MM.1S (cell line): ENCODE measurements at places on chromosomes 11 and 22.

- DNase-seq, result no peak
Observed at GRCh38 chr22:22040472-22040871, 57.9 kb upstream of the TOP3B start.

DNA sequence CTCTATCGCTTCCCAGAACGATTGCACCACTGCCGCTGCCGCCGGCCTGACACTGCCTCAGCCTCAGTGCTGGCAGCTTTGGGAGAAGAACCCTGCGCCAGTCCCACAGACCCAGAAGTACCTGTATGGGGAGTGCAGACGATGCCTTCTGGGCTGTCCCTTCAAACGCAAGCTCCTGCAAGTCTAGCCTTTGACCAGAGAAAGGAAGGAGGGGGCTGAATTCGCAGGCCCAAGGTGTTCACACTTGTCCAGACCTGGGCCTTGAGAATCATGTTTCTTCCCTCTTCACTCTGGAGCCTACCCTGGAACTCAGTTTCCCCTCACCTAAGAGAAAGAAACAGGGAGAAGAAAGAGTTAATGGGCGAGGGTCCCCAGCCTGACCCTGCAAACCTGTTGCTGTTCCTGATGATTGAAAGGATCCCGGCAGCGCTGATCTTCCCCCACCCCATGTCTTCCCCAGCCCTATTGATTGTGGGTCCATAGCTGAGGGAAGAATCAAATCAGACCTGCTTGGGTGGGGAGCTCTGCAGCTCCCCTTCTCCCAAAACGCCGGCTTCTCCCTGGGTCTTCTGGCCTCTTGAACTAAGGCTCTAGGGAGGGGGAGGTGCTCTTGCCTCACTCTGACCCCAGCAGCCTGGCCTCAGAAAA, 786 bp upstream of the MCAM start:
- DNase-seq, result no peak

DNA sequence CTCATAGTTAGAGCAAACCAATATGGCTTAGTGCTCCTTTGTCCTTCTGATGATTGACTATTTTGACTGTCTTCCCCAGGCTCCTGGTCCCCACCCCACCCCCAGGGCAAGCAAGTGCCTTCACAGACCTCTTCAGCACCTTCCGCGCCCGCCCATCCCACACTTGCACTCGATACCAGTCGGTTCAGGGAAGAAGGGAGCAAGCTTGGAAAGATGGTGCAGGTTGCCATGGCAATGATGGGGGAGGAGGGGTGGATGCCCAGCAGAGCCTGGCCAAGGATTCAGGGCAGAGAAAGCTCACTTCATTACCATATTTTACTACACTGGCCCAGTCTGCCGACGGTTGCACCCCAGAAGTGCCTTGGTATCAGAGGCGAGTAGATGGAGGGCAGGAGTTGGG, 2.2 kb downstream of the TMEM132A start:
- no peak for DNase-seq

DNA sequence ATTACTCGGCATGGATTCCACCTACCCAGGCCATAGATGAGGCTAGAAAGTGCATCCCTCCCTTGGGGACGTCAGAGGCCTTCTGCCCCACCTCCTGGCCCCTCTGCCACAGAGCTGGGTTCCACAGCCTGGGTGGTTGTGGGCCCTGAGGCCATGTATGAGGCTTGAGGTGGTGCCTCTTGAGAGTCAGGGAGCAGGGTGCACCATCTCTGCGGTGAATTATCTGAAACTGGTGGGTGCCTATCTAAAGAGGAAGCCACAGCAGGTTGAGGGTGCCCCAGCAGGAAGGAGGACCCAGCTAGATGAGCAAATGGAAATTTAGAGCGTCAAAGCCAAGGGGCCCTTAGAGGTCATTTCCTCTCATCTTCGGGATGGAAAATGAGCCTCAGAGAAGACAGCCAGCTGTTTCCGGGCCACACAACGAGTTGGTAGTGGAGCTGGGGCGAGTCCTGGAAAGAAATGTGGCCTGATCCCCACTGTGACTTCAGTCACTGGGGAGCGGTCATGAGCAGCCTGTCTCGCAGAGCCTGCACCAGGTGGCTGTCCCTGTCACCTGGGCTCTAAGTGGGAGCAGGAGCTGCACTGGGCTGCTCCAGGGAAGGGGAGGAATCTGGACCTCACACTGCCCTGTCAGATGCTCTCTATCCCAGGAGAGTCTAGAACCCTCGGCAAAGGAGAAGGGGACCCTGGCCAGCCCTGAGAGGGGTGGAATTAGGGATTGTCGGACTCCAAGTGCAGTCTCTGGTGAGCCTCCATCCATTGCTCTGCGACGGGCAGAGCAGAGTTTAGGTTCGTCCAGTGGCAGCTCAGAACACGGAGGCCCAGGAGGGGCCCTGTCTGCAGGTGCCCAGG, 7.3 kb downstream of the ADORA2A start:
- peak; percentile 90 for DNase-seq

DNA sequence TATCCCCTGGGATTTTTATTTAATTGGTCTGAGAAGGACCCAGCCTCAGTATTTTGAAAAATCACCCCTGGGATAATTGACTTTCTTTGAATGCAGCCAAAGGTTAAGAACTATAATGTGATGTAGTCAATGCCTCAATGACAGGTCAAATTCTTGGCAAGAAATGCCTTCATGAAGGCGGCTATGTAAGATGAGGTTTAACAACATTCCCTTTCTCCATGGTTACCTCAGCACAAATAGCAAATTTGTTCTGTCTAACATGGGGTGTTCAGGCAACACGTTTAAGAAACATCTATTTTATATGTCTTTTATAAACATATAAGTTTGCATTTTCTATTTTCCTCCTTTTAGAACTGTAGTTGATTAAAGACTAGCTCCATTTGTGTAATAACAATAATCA, 5.3 kb downstream of the SLN start:
- no peak for DNase-seq

DNA sequence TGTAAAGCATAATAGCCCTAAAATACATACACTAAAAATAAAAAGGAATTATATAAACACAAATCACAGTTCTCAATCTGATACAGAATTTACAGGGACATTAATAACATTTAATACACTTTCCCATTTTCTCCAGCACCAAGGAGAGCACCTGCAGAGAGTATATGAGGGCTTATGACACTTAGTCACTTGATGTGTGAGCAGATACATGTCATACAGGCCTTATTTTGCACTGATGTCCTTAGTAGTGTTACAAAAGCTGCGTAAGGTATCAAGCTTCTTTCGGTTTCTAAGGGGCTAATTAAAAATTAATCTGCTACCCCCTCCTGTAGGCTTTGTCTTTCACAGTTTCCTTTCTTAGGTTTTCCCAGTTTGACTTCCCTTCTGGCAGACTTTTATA, 61.3 kb downstream of the TRIM44 start:
- DNase-seq, result no peak

DNA sequence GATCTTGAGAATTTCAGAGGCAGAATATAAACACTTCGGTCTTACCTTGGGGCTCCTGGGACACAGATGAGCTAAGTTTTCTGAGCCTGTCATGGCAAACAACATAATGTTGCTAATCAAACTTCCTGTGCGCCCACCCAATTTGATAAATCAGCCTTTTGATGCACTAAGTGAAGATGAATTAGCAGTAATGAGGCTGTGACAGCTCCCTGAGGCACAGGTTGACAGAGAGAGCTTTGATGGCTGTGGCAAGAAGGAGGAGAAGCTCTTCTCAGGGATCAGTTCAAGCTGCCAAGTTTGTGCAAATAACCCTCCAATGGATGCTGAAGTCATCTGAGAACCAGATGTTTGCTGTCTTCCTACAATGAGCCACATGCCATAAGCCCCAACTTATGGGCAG, 34.4 kb downstream of the DRD2 start:
- no peak for DNase-seq

GRCh38 chr11:115887727-115888126, 383.5 kb upstream of the CADM1 start:
- DNase-seq, result no peak

DNA sequence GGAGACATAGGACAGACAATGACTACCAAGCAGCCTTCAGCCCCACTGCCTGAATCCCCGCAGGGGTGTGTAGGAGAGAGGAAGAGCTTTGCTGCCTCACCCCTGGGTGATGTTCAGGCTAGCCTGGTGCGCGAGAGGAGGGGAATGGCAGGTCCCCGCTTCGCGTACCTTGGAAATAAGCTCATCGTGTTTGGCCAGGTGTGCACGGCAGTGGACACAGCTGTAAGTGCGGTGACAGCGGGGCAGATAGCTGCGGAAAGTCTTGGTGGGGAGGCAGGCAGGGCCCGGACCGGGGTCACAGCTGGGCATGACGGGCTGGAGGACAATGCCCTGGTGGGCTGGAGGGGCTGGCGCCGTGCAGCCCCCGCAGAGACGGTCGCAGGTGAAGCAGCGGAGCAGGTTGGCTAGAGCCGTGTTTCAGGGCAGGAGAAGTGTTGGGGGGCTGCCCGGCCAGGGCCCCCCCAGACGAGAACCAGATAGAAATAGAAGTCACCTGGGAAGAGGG, 2.9 kb downstream of the YPEL4 start:
- DNase-seq, result no peak

- DNase-seq, result no peak
Observed at GRCh38 chr11:72237112-72237931, 6.7 kb downstream of the PHOX2A start.

- DNase-seq, result peak; percentile 88
Observed at GRCh38 chr22:40050258-40050657, 55.5 kb downstream of the FAM83F start.

DNA sequence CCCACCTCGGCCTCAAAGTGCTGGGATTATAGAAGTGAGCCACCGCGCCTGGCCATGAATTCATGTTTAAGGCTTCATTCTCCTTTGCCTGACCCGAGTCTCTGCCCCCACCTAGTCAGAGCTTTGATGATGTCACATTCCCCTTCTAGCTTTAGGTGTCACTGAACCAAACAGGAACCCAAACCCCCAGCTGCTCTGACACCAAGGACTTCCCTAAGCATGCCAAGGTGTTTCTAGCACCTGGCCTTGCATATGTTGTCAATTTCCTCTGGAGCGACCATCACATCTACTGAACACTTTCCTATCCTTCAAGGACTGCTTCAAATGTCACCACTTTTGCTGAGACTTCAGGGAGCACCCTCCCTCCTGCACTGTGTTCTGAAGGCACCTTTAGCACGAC, 2.3 kb downstream of the F2 start:
- DNase-seq, result no peak

DNA sequence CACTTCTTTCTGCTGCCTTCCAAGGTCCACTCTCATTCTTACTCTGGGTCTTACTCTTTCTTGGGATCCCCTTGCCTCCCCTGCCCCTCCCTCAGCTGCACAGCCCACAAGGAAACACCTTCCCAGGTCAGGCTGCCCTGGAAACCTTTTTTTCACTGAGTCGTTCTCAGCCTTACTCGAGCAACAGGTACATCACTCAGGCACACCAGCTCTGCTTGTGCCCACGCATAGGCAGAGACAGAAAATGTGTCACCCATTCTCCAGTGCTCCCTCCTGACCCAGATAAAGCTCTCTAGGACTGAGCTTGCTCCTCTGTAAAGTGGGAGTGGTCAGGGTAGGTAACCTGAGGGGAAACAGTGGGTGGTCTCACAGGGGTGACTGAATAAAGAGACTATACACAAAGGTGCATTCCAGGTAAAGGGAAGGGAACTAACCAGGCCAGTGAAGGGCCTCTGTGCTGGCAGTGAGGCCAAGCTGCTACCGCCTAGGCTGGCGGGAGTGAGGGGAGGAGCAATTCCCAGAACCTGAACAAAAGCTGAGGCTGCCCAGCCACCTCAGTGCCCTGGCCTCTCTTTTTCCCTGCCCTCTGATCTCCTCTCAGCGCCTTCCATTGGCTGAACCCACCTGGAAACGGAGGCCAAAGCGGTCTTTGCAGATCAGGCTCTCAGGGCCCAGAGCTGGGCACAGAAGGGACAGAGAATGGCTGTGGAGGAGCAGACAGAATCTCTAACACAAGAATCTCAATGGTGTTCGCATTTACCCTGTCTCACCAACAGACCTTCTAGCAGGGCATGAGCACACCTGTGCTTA, 15.9 kb downstream of the PRG3 start:
- DNase-seq, result no peak

- no peak for DNase-seq
Observed at GRCh38 chr22:46815132-46815531, 52.7 kb downstream of the TBC1D22A start.

DNA sequence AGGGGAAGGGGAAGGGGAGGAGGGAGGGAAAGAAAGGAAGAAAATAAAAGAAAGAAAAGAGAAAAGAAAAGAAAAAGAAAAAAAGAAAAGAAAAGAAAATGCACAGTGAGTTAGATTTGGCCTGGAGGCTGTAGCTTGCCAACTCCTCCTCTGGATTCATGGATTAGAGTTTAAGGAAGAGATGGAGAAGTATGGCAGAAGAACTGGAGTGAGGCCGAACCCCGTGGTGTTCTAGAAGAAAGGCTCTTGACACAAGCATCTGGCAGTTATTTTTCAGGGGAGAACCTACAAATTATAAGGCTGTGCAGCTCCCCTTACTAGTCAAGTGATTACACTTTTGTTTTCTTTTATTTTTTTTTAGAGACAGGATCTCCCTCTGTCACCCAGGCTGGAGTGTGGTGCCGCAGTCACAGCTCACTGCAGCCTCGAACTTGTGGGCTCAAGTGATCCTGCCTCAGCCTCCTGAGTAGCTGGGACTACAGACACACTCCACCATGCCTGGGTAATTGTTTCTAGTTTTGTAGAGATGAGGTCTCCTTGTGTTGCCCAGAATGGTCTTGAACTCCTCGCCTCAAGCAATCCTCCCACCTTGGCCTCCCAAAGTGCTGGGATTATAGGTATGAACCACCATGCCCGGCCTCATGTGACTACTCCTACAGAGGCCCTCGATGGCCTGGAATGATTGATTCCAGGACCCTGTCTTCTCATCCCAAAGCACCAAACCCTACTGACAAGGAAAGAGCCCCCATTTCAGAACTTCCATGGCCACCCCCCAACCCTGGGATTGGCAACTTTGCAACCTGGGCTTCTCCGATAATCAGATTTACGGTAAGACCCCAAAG, 19.5 kb downstream of the ZNF74 start:
- DNase-seq, result no peak

DNA sequence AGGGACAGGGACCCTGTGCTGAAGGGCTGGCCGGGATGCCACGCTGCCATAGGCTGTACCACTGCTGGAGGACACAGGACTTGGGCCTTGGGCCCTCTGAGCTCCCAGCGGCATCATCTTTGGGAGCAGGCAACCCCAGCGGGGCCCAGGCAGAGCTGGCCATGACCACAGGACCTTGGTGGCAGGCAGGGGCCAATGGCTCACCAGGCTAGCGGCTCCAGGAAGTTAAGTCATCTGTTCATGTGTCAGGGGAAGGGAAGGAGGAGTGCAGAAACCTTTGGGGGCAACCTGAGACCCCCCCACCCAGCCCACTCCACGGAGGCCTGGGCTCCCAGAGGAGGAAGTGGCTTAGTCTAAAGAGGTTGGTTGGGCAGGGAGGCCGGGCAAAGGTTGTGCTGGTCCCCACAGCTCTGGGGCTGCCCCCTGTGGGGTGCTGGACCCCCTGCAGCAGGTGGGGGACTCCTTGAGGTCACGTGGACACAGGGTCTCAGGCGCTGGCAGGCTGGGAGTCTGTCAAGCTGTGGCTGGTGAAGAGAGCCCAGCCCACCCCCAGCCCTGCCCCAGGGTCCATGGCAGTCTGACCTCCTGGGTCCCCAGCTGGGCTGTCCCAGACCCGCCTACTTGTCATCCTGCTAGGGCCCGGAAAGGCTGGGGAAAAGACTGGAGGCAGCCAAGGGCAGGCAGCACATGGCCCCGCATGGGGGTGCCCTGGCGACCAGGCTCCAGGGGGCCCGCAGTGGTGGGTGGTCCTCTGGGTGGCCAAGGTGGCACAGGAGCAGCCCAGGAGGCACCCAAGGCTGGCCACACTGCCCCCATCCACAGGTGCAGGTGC, 184.3 kb downstream of the IGLL1 start:
- no peak for DNase-seq

- DNase-seq, result peak; percentile 17
Observed at GRCh38 chr22:47919001-47919441, 1156.6 kb downstream of the TBC1D22A start.
